ENCODE measurements at places on chromosomes 7 and 10.

- no peak for DNase-seq
These were observed 5.5 kb downstream of the JAZF1 start for GRCh38 chr7:28174901-28175661.

GRCh38 chr7:22563032-22563501, 63.1 kb upstream of the STEAP1B start:
- no peak for DNase-seq

DNA sequence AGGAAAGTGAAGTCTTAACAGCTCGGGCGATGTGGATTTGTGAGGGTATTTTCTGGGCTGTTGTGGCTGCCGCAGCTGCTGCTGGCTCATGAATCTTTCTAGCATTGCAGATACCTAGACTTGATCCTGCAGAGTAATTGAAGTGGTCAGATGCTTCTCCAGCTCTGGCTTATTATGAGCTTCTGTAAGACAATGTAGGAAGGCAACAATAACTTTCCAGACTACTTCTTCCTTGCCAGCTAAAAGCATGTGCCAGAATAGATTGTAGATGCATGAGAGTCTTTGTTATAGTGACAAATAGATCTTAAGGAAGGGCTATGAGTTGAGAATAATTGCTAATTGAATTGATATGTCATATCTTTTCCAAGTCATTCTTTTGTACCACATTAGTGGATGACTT, 461.4 kb upstream of the POT1 start:
- DNase-seq: no peak

GRCh38 chr7:47282790-47283496, 299.0 kb downstream of the TNS3 start:
- no peak for DNase-seq

DNA sequence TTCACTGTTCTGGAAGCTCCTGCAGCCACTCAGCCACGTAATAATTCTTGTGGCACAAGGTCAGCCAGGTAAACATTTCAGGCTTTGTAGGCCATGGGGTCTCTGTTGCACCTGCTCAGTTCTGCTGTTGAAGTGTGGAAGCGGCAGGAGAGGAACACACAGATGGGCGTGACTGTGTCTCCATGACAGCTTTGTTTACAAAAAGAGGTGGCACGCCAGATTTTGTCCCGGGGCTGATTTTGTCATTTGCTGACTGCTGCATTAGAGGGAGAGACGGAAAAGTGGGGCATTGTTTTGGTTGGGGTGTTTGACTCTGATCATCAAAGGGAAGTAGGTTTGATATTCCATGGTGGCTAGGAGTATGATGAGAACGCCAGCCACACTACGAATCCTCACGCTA, 103.1 kb downstream of the PRKAG2 start:
- DNase-seq: no peak

- no peak for DNase-seq
These were observed 117.9 kb downstream of the ITGA8 start for GRCh38 chr10:15601819-15602218.

GRCh38 chr10:111756217-111757061, 427.1 kb downstream of the GPAM start:
- DNase-seq: no peak

- no peak for DNase-seq
These were observed 139.9 kb upstream of the FAM171A1 start for GRCh38 chr10:15510963-15511362.

DNA sequence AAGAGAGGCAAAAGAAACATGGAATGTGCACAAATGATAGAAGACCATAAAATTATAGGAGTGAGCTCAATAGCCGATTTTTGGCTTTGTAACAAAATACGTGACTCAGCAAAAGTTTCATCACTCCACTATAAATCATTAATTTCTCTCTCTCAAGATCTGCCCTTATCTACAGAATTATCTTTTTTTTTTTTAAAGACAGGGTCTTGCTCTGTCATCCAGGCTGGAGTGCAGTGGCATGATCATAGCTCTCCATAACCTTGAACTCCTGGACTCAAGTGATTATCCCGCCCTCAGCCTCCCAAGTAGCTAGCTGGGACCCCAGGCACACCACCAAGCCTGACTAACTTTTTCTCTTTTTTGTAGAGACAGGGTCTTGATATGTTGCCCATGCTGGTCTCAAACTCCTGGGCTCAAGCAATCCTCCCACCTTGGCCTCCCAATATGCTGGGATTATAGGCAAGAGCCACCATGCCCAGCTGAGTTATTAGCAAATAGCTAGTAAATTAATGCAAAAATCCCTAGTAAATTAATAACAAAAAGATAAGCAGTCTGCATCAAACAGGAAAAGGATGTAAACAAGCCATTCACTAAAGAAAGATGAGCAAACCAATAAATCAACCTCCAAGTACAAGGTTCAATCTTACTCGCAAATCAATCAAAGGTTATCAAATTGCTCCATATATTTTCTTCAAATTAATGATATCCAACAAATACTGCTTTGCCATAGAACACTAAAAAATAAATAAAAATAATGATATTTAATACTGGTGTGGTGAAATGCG, 450.7 kb downstream of the PARD3 start:
- DNase-seq: no peak
